B cell (primary cell): ENCODE measurements at places on chromosomes 3 and 15. TPM values are rescaled to one million over a fixed set of nuclear protein-coding genes. Genes with fewer than 3 reads are reported as not detected.

DNA sequence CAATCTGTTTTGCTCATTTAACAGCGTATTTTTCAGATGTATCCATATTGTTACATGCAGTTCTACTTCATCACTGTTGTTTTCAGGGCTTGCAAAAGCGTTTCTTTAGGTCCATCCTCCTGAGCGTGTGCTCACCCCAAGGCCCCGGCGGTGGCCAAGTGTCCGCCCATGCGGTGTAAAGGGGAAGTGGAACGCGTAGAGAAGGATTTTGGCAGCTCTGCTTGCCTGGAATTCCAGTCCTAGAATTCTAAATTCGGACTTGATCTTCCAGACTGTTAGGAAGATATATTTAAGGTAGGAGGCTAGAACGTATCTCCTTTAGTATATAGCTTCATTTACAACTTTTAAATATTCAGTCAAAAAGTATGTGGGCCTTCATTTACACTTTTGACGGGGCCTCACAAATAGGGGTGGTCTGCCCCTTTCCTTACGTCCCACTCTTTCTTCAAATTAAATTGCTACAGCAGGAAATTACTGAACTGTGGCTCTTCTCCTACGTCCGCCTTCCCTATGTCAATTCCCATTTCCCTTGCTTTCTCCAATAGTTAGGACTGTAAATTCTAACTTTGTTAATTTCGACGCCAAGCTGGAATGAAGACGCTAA lies 609 bp upstream of the TBC1D23 start:
- DNase-seq, result no peak

DNA sequence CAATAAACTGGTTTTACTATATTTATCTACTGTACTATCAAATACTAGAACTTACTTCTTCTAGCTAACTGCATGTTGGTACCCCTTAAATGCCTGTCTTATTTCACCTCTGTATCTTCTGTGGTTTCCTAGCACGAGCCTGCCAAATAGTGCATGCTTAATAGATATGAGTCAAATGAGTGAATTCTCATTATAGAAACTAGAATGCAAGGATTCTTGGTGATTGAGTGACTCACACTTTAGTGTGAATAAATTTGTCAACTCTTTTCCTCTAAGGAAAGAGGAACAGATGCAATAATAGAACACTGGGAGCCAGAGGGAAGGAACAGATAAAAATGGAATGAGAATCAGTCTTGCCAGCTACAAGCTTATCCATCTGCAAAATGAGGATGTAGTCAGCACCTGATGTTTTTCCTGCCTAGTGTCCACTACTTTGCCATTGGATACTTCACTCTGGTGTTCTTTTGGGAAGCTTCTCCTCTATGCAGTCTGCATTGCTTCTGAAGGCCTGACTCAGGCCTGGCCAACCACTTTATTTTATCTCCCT lies 189.1 kb upstream of the CADPS start:
- no peak for DNase-seq

The USF3 gene
- polyA plus RNA-seq, result 9.8 and 15.5 TPM in 2 replicates

The GOLGA6B gene
- polyA plus RNA-seq, result 0.06 TPM in 1 of 2 replicates, not detected in the other

The DCLK3 gene
- 0.01 TPM in 1 of 2 replicates, not detected in the other for polyA plus RNA-seq

The LRCH3 gene
- 30.1 and 30.2 TPM in 2 replicates for polyA plus RNA-seq

The CHCHD6 gene
- polyA plus RNA-seq, result 8.0 and 8.1 TPM in 2 replicates

DNA sequence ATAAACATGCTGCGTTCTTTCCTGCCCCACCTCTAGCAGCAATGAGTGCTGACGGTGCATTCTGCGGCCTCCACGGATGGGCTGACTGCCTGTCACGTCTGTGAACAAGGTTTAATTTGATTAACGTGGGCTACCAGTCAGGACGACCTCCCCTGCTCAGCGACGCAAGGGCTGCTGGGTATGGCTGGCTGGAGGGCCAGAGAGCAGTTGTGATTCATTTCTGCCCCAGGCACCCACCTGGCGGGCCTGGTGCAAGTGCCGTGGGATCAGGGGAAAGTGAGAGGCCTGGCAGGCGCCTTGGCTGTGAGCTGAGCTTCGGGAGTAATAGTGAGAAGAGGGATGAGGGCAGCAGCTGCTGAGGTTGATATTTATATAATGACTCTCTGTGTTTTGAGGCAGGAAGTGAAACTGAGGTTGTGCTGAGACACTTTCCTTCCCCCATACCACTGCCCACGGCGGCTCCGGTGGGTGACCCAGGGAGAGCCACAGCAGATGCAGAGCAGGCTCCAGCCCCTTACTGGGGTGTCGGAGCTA lies 190.4 kb upstream of the BCL6 start:
- peak; percentile 78 for DNase-seq

The DLL4 gene
- 0.07 and 0.10 TPM in 2 replicates for polyA plus RNA-seq
